ENCODE measurements at places on chromosomes 16 and 17. TPM values are rescaled to one million over a fixed set of nuclear protein-coding genes. Genes with fewer than 3 reads are reported as not detected.

SMIM36 gene
- not detected for total RNA-seq

NBR1 gene
- 36.0 TPM for total RNA-seq

ACSM2A gene
- total RNA-seq, result not detected

OR3A3 gene
- not detected for total RNA-seq

ABCA6 gene
- not detected for total RNA-seq

CDRT15 gene
- total RNA-seq, result not detected

MYLK3 gene
- total RNA-seq, result 0.23 TPM

IGSF6 gene
- total RNA-seq, result not detected

PIK3R6 gene
- total RNA-seq, result 0.23 TPM

DGKE gene
- total RNA-seq, result 7.4 TPM

LPCAT2 gene
- 10.6 TPM for total RNA-seq

FOXN1 gene
- total RNA-seq, result not detected

CPNE7 gene
- total RNA-seq, result 23.7 TPM

HS3ST3A1 gene
- 6.6 TPM for total RNA-seq

FLII gene
- total RNA-seq, result 324 TPM

SDR42E1 gene
- not detected for total RNA-seq

ZNF205 gene
- 17.0 TPM for total RNA-seq

CBFA2T3 gene
- total RNA-seq, result 2.7 TPM

SULT1A4 gene
- total RNA-seq, result 0.82 TPM

CTRB1 gene
- not detected for total RNA-seq

ZG16 gene
- not detected for total RNA-seq

KRT33B gene
- not detected for total RNA-seq

KRTAP1-5 gene
- not detected for total RNA-seq

CENPX gene
- total RNA-seq, result 111 TPM

CCL23 gene
- not detected for total RNA-seq

KRTAP9-8 gene
- total RNA-seq, result not detected

KRT28 gene
- total RNA-seq, result not detected

USH1G gene
- 1.7 TPM for total RNA-seq

CCL16 gene
- not detected for total RNA-seq

CCL1 gene
- total RNA-seq, result not detected

KNOP1 gene
- 87.9 TPM for total RNA-seq

HOXB8 gene
- not detected for total RNA-seq

KCNH4 gene
- 0.47 TPM for total RNA-seq

LGALS9 gene
- 1.7 TPM for total RNA-seq

RNU2-1 gene
- total RNA-seq, result 2,656 TPM

ITGAL gene
- not detected for total RNA-seq

ARL2BP gene
- total RNA-seq, result 13.6 TPM

TPSD1 gene
- not detected for total RNA-seq

TM4SF5 gene
- total RNA-seq, result not detected

FBRS gene
- 13.9 TPM for total RNA-seq

TBKBP1 gene
- 15.1 TPM for total RNA-seq

CCL8 gene
- not detected for total RNA-seq

GNGT2 gene
- 1.4 TPM for total RNA-seq

TEKT3 gene
- 2.2 TPM for total RNA-seq

CCDC40 gene
- total RNA-seq, result 11.6 TPM

GPS1 gene
- 157 TPM for total RNA-seq

MT3 gene
- not detected for total RNA-seq

ZSCAN10 gene
- total RNA-seq, result 209 TPM

DOC2A gene
- total RNA-seq, result 13.9 TPM

RAP1GAP2 gene
- 63.4 TPM for total RNA-seq

GAA gene
- total RNA-seq, result 25.3 TPM

ALOXE3 gene
- total RNA-seq, result not detected
